Ovary (tissue), 10 donors: ENCODE measurements at places on chromosomes 13 and 19. TPM values are rescaled to one million over a fixed set of nuclear protein-coding genes. Genes with fewer than 3 reads are reported as not detected.

Gene NLRP4
- polyA plus RNA-seq: 0.37 TPM

Gene B3GNT8
- not detected for polyA plus RNA-seq

Gene FCER2
- polyA plus RNA-seq: 0.08 TPM

Gene LILRB5
- polyA plus RNA-seq: 10.6 TPM

Gene SIGLEC5
- polyA plus RNA-seq: not detected

Gene RASL11A
- 31.0 TPM for polyA plus RNA-seq

Gene ISYNA1
- 9.6 TPM for polyA plus RNA-seq

Gene MBD3L2B
- polyA plus RNA-seq: not detected

Gene KIR2DL4
- 0.23 TPM for polyA plus RNA-seq

Gene CDK8
- 11.6 TPM for polyA plus RNA-seq

Gene KRTDAP
- not detected for polyA plus RNA-seq
